ENCODE measurements at places on chromosomes 1 and 21. TPM values are rescaled to one million over a fixed set of nuclear protein-coding genes. Genes with fewer than 3 reads are reported as not detected.

NR1I3 gene
- polyA plus RNA-seq: 0.10 TPM

SLAMF1 gene
- 0.19 TPM for polyA plus RNA-seq

DNA sequence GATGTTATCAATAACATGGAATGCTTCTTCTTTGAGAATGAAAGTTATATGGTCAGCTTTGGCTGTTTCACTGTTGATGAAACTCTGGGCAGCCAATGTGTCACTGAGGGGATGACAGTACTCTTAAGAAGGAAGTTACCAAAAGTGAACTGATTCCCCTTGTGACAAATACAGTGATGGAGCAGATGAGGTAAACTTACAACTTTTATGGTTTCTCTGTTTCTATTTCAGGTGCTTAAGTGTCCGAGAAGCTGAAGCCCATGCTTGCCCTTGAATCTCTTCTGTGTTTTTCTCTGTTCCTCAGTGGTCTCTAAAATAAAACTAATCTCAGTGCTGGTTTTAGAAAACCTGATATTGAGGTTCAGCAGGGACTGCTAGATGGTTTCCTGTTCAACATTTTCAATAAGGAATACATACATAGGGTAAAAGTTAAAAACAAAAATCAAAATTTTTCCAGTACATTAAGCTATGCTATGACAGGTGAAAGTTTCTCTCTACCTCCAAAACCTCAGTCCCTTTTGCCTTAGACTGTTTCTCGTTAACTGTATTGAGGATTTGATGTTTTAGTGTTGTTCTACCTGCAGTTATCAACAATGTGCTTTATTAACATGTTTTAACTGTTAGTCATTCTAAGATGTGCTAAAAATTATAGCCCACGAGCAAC is 454.4 kb upstream of the ADGRL4 start:
- DNase-seq: no peak

- DNase-seq: no peak
Measured at GRCh38 chr1:56298866-56299265, 280.5 kb downstream of the PLPP3 start.

SHISAL2A gene
- not detected for polyA plus RNA-seq

IL23R gene
- polyA plus RNA-seq: not detected

DNA sequence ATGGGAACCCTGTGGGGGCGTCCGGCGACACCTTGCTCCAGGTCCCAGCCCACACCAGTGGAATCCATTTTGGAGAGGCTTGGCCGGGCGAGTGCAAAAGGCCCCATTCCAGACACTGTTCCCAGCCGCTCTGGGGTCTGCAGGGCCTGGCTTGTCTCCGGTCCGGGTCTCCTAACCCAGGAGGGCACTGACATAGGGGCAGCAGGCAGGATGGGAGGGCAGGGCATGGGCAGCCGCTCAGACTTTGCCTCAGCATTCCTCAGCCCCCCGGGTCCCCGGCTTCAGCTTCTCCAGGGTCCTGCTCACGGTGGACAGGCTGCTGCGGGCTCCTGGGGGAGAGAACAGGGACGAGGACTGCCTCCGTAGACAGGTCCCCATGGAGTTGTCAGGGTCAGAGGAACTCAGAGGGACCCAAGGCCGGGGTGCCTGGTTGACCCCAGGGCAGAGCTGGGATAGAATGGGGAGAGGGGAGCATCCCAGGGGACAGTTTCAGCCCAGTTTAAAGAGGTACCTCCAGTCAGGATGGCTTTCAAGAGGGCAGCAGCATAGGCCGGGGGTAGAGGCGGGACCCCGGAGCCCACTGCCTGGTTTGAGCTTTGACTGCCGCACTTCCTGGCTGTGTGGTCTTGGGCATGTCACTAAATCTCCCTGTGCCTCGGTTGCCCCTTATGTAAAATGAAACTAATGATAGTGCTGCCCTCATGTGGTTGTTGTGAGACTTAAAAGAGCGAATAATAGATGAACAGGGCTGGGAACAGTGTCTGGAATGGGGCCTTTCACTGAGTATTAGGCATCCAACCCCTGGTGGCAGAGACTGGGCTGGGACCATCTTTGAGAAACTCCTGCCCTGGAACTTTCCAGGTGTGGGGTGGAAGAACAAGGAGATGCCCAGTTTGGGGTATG is 3.7 kb downstream of the KNCN start:
- no peak for DNase-seq

DNA sequence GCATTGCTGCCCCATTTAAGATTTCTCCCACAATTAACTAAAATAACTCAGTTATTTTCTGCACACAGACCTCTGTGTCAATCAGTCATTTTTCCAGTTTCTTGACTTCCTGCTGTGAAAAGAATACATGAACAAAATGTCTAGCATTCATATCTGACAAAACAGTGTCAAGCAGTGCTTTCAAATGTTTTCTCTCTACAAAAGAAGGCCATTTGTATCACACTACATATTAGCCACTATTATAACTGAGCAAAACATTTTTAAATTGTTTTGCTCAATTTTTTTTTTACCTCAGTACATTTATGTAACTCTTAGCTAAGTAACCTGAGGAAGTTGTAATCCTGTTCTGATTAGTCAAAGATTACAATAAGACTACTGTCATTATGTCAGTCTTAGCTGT is 1498.5 kb upstream of the PRMT6 start:
- DNase-seq: no peak

GRCh38 chr1:84996846-84997666 is at the start of gene MCOLN2:
TSS of gene MCOLN2 (minus strand) at chr1:84997113. CDS start at chr1:84996872, 241 bp downstream.
- DNase-seq: no peak

DNA sequence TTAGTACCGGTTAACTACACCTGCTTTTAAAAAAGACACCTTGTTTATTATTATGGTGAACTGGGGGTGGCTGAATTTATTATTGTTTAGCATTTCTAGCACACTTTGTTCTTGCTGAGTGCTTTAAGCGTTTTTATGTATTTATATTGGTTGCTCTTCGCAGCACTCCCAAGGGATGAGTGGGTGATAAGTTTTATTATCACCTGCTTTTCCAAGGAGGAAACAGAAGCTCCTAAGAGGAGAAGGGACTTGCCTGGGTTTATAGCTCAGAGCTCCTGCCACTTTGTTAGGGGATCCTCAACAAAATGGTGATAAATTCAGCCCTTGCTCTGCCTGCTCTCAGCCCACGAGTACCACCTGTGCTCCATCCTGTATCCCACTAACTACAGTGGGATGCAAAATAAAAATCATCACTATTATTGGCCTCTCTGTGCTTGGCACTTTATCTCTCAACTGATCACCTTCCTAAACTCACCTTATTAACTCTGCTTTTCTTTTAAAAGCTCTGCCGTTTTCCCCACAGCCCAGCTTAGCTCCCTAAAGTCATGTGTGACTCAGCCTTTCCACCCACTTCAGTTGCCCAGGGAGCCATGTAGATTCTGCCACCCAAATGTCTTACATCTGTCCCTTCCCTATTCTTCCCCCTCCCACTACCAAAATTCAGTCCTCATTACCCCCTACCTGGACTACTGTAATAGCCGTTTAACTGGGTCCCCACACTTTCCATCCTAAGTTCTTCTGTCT is 44.5 kb downstream of the BCL9 start:
- no peak for DNase-seq

ZYG11B gene
- 9.1 TPM for polyA plus RNA-seq

DNA sequence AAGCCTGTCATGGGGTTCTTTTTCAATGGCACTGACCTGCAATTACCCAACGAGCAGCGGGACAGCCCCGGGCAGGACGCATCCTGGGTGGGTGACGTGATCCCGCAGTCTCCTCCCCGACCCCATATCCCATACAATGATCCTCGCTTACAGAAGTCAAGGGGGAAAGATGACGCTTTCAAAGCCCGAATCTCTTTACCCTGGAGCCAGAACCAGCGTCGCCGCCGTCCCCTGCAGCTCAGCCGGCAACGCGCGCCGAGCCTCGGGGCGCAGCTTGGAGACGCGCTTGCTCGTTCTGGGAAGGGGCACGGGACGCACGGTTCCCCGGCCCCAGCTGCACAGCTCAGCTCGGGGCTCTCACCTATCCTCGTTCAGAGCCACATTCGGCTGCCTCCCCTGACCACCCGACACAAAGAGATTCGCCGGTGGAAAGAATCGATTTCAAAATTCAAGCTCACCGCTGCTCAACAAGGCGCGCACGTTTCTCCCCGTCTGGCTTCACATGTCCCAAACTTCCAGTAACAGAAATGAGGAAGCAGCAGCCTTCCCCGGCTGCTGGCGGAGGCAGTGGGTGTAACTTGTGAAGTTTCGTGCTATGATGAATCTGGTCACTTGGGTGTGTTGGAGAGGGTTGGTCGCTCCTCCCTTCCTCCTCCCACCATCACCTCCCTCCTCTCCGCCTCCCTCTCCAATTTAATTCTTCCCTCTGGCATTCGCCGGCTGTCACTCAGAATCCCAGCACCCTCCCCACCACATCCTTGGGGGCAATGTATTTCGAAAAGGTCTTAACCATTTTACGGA is at the start of gene TIAM1:
Gene TIAM1, minus strand, starts transcription at position 582 of the 801 bp plus-strand sequence. CDS start 77,289 bp downstream, outside the sequence.
- peak; percentile 47 for DNase-seq

TSPAN1 gene
- 5.3 TPM for polyA plus RNA-seq

GRCh38 chr1:205484985-205485967 is 19.2 kb upstream of the CDK18 start:
- peak; percentile 46 for DNase-seq

- peak; percentile 80 for DNase-seq
Measured at GRCh38 chr1:153612755-153613331, at the start of gene S100A16. TSS of gene S100A16 (minus strand) at chr1:153613137. CDS start at chr1:153608151, 4,986 bp downstream.

- DNase-seq: no peak
Measured at GRCh38 chr1:43479414-43479813, 25.7 kb upstream of the HYI start.
